Endodermal cell (in vitro differentiated cells): ENCODE measurements at places on chromosomes 11 and 22. TPM values are rescaled to one million over a fixed set of nuclear protein-coding genes. Genes with fewer than 3 reads are reported as not detected.

Gene DCDC1
- 2.9 and 3.1 TPM in 2 replicates for total RNA-seq

Gene C11orf65
- total RNA-seq = 0.99 to 2.8 TPM (median 1.8 TPM) in 3 replicates

Gene TYR
- 0.27 TPM in 1 of 3 replicates, not detected in the others for total RNA-seq

Gene CAVIN3
- total RNA-seq = 38.9 to 56.6 TPM (median 42.2 TPM) in 3 replicates
